ENCODE measurements at places on chromosomes 5 and 9. TPM values are rescaled to one million over a fixed set of nuclear protein-coding genes. Genes with fewer than 3 reads are reported as not detected.

DNA sequence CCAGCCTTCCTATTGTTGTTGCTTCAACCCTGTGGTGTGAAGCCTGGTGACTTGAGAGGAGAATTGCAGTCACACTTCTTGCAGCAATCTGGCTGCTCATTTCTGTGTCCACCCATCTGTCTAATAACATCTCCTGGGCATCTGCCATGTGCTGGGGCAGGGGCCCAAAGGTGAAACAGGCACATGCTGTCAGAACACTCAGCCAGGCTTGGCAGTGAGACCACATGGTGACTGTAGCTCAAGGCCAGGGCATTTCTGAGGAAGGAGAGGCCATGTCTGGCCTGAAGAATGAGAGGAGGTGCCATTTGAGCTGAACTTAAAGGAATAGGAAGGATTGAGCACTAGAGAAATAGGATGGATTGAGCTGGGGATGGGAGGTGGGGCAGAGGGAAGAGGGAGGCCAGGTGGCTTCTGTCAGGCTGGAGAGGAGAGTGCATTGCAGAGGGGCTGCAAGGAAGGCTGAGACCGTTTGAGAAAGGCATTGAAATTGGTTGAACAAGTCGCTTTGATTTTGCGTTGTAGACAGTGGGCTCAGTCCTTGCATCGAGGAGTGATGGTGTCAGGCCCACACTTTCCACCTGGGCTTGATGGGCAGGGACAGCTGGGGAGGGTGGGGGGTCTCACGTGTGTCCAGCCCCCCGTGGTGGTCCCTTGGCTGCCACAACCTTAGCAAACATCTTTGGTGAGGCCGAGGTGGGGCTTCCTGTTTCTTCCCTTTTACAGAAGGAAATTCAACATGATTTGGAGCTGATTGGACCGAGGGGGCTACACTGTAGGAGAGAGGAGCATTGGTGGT is 222.4 kb downstream of the CACNA1B start:
- no peak for DNase-seq

- DNase-seq = no peak
Measured at GRCh38 chr9:36779582-36779981, 206.9 kb downstream of the MELK start.

Gene TDRD7
- 7.7 TPM for polyA plus RNA-seq

Gene THBS4
- polyA plus RNA-seq = 14.2 TPM

DNA sequence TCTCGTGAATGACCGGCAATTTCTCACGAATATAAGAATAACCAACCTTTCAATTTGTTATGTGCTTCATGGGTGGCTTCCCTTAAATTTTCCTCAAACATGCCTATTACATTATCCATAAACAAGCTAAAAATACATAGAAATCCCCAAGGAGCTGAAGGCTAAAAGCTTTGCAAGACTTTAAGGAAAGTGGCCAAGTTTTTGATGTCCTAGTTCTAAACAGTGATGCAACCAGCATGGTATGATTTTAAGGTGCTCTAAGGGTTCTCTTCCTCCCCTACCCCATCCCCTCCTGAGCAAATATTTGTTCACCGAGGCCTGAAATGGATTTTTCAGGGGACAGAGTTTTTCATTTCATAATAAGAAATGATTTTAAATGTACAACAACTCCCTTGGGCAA is 79.8 kb downstream of the RGS7BP start:
- DNase-seq = no peak

Gene SLC6A7
- 0.22 TPM for polyA plus RNA-seq

DNA sequence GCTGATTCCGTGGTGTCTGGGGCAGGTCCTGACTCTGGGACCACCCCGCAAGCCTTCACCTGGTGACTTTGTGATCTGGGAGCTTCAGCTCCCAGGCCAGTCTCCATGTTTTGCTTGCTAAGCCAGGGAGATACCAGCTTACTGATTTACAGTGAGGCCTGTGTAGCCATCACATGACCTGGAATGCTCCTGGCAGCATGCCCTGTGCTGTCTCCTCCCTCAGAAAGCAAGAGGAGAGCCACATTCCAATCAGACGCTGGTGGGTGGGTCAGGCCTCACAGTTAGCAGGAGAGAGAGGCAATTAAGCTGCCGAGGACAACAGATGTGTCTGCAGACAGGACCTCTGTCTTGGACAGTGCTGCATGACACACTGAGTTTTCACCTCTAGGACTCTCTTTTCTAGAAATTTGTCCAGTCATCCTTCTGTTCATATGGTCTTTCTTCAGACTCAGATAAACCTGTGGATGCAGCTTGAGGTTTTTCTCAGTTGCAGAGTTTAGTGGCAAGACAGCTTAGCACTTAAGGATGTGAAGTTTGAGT is 24.4 kb upstream of the GRPEL2 start:
- peak; percentile 87 for DNase-seq

Gene CCL27
- 0.59 TPM for polyA plus RNA-seq

GRCh38 chr9:92298036-92298435 is 4.5 kb upstream of the IARS1 start:
- DNase-seq = no peak

Gene FAM169A
- 19.5 TPM for polyA plus RNA-seq

DNA sequence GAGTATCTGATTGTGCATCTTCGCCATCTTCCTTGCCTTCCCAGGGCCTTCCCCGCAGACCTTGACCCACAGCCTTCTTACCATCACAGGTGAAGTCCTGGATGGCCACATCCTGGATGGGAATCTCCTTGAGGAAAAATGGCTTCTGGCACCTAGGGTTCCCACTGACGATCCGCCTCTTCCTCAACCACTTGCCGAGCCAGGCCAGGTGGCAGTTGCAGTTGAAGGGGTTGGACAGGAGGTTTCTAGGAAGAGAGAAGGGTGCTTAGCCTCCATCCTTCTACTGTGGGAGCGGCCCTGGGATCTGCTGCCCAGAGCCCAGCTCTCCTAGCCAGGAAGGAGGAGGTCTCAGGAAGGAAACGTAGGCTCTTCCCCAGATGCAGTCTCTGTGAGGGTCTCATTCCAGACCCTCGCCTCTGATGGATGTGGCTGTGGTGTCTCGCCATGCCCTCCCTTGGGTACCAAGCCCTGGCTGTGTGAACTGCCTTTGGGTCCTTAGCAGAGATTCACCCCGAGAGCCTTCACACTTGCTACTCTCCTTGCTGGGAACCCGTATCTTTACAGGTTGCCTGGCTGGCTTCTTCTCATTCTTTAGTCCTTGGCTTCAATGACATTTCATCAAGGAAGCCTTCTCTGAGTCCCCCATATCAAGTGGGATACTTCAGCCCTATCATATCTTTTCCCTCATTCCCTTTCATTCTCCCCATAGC is 170.4 kb upstream of the PANK3 start:
- no peak for DNase-seq

Gene INVS
- polyA plus RNA-seq = 26.1 TPM

DNA sequence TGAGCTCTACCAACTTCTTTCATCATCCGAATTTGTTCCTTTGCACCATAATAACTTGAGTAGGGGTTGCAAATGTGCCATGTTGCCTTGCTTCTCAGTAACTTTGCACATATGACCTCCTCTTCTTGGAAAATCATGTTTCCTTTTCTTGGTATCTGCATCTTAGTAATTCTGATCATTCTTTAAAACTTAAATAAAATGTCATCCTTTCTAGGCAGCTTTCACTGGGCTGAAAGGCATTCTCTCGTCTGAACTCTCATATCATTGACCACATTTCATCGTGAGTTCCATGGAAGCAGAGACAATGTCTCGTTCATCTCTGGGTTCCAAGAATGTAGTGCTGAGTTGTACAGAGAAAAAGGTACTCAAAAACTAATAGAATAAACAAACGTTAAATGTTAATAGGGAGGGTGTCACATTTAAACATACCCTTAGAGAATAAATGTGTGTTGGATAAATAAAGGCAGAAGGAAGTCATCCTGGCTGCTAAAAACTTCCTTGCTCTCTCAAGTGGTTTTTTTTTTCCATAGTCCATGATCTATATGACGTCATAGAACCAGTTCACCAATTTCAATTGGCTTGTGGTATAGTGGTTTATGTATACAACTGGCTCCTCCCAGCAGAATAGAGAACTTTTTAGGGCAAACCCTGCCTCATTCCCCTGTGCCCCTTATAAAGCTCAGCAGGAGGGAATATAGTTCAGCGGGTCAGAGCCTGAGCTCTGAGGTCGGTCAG is 218.1 kb upstream of the TRIM32 start:
- no peak for DNase-seq

DNA sequence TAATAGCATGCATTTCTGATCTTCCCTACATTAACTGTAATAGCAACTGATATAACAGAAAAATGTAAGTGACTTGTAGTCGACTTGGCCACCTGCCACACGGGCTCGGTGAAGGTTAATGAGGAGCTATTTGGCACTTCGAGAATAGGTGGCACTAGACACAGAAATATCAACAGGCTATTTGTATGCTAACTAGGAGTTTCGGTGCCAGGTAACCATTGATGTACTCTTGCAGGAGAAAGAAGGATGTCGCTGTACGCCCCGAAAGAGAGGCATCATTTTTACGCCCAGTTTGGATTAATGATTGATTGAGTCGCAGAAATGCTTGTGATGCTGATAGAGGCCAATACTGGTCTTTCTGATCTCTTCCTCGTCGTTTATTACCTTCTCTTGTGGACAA is 516 bp upstream of the DMRT2 start:
- DNase-seq = no peak

GRCh38 chr9:98974554-98974953 is 30.8 kb downstream of the COL15A1 start:
- no peak for DNase-seq

Gene GRXCR2
- polyA plus RNA-seq = not detected

- DNase-seq = no peak
Measured at GRCh38 chr5:173645437-173645807, 29.0 kb upstream of the BOD1 start.

DNA sequence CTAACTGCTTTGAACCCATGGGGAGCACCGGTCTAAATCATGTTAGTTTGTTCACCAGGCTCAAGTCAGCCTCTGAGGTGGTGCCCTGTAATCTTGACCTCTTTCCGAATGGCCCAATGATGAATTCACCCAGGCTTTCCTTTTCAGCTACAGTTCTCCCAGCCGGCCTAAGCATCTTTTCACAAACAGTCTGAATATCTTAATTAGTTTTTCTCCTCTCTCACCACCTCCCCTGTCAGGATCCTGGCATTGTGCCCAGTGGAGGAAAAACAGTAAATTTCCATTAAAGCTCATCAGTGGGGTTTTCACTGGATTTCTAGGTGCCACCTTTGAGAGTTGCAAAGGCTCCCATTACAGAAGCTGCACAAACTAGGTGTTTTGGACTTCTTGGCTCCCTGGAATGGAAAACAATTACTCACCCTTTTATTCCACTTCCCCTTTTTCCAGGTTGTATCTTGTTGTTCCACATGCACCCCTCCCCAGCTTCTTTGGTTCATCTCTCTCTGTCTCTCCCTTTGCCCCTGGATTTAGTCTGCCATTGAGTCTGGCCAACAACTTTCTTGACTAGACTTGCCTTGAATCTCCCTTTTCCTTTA is 69.4 kb upstream of the ADAMTSL1 start:
- no peak for DNase-seq

GRCh38 chr9:98909935-98910334 is 33.8 kb upstream of the COL15A1 start:
- DNase-seq = no peak

DNA sequence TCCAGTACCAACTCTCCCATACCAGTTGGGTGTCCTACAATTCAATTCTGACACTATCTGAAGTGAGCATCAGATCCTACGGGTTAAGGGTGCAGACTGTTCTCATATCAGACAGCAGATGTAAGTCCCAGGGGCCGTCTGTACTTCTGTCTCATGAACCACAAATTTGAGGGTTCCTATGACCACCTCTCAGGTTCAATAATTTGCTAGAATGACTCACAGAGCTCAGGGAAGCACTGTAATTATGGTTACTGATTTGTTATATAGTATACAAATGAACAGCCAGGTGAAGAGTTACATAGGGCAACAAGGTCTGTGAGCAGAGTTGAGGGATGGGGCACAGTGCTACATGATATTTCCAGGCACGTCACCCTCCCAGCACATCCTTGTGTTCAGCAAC is 499.1 kb downstream of the DMAC1 start:
- no peak for DNase-seq

Gene PPP3R2
- polyA plus RNA-seq = not detected

GRCh38 chr9:14438232-14439021 is 124.5 kb upstream of the NFIB start:
- DNase-seq = no peak

- DNase-seq = no peak
Measured at GRCh38 chr5:6394429-6395101, 16.2 kb upstream of the MED10 start.

Gene PCDHB15
- polyA plus RNA-seq = 15.0 TPM

DNA sequence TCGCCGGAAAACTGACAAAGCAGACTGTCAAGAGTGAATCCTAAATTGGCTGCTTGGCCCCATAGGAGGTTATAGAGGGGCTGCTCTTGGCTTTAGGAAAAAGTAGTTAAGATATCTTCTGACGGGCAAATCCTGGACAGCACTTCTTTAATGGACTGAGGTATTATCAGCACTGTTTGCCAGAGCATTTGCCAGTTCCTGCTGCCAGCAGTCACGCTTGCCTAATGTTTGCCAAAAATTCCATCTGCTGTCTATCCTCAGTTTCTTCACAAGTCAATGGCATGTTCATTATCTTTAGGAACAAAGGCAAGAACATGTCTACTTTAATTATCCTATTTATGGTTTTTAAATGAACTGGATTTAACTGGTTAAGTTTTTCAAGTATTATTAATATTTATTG is 25.8 kb upstream of the SREK1 start:
- DNase-seq = no peak

DNA sequence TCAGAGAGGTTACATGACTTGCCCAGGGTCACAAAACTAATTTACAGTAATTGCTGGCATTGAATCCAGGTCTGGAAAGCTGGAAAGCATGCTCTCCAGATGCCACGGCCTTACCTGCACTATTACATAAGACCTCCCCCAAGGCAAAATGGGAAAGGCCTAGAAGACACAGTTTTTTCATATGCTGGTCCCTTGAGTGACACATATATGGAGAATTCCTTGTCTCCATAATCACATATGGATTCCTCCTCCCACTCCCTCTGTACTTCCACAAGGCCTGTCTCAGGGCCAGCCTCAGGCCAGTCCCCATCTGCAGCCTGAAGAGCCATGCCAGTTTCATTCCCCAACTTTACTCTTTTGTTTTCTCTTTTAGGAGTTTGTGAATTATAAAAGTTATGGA is 28.6 kb upstream of the MEIKIN start:
- no peak for DNase-seq
